ENCODE measurements at places on chromosomes 12 and 14.
A peak's percentile ranks its signal among the peaks of the same experiment; 100 is the strongest.

- DNase-seq, result no peak
Measured at GRCh38 chr12:68263366-68263765, 10.0 kb upstream of the IL22 start.

GRCh38 chr12:54796991-54797390, 57.3 kb upstream of the MUCL1 start:
- DNase-seq, result no peak

DNA sequence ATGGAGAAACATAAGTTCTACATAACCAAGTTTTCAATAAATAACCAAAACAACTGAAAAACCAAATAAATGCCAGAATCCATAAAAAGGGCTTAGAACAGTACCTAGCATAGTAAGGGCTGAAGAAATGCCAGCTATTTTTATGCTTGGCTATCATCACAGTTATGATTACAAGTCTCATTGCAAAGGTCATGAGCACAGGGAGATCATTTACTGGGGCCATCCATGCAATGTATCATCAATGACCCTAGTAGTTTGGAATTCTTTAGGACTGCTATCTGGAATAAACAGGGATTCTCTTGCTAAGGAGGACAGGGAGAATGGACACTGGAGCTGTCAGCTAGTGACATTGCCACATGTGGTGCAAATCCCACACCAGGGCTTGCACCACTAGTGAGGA, 92.5 kb upstream of the NAP1L1 start:
- peak; percentile 36 for DNase-seq

DNA sequence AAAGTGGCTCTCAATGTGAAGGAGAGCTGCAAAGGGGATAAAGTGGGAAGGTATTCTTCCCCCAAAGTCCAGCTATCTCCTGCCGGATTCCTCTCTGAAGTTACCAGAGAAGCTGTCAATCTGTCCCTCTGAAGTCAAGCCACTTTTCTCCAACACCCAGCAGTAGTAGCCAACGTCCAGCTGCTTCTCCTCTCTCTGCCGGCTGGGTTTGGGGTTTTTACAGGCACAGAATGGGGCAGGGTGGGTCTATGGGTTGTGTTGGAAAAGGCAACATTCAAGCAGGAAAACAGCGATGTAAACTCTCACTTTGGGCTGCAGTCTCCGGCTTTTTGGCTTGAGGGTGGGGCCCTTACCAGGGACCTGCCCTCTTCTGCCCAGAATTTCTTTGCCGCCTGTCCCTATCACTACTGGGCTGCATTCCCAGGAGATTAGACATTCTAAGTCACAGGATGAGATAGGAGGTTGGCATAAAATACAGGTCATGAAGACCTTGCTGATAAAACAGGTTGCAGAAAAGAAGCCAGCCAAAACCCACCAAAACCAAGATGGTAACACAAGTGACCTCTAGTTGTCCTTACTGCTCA, 16.3 kb downstream of the CAPZA3 start:
- no peak for DNase-seq

- no peak for DNase-seq
Measured at GRCh38 chr12:48374164-48374563, 23.4 kb upstream of the ZNF641 start.

GRCh38 chr12:107404981-107405380, 280.6 kb upstream of the PWP1 start:
- DNase-seq, result peak; percentile 28

DNA sequence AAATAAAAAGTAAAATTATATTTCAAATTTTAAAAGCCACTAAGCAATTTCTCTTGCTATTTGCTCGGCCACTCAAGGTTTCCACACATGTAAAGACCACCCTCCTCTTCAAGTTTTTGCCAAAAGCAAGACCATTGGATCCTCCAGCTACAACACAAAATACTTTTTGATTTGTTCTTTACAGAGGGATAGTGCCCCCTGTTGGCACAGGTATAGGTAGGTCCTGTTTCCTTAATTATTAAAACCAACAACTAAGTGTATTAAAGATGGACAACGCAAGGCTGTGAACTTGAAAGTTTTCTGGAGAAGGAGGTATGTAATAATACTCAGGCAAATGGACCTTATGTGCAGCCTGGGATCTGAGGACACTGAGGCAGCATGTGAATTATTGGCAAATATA, 23.8 kb downstream of the ATP6V1D start:
- no peak for DNase-seq

DNA sequence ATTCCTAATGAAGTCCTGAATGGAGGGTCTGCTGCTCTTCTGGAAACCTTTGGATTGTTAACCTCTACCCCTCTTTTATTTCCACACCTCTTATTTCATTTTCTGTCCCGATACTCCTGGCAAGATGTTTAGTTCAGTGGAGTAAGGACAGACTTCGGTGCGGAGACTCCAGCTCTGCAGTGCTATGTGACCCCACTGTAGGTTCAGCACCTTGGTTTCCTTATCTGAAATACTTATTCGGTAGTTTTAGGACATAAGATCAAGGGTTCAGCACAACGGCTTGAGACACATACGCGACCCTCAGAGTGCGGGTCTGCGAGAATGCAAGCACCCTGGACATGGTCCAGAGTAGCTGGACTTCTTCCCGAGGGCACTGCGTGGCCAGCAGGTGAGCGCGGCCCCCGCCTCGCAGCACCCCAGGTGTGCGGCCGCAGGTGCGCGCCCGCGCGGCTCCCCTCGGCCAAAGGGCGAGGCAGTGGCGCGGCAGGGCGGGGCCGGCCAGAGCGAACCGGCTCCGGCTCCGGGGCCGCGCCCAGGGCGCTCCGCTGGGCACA, 465 bp upstream of the FGD4 start:
- no peak for DNase-seq

DNA sequence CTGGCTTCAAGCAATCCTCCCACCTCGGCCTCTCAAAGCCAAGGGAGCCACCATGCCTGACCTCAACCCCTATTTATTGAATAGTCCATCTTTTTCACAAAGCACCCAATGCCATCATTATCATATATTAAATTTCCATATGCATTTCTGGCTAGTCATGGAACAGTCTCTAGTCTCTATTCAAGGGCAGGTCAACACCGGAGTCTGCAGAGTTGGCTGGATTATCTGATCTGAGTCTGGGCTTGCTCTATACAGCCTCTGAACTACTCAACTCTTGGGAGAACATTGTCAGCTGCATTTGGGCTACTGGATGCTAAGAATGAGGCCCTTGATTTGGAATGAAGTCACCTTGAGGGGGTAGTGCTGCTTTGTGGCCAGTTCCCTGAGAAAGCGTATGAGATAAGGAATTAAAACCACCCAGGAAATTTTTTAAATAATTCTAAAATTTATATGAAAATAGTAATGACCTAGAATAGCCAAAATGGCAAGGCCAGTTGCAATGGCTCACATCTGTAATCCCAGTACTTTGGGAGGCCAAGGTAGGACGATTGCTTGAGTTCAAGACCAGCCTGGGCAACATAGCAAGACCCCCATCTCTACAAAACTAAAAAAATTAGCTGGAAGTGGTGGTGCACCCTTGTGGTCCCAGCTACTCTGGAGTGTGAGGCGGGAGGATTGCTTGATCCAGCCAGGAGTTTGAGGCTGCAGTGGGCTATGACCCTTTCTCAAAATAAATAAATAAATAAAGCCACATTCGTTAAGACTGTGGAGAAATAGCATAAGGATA, 6.9 kb upstream of the NAA25 start:
- DNase-seq, result no peak

GRCh38 chr12:100026241-100026640, 41.5 kb upstream of the ANKS1B start:
- DNase-seq, result no peak

DNA sequence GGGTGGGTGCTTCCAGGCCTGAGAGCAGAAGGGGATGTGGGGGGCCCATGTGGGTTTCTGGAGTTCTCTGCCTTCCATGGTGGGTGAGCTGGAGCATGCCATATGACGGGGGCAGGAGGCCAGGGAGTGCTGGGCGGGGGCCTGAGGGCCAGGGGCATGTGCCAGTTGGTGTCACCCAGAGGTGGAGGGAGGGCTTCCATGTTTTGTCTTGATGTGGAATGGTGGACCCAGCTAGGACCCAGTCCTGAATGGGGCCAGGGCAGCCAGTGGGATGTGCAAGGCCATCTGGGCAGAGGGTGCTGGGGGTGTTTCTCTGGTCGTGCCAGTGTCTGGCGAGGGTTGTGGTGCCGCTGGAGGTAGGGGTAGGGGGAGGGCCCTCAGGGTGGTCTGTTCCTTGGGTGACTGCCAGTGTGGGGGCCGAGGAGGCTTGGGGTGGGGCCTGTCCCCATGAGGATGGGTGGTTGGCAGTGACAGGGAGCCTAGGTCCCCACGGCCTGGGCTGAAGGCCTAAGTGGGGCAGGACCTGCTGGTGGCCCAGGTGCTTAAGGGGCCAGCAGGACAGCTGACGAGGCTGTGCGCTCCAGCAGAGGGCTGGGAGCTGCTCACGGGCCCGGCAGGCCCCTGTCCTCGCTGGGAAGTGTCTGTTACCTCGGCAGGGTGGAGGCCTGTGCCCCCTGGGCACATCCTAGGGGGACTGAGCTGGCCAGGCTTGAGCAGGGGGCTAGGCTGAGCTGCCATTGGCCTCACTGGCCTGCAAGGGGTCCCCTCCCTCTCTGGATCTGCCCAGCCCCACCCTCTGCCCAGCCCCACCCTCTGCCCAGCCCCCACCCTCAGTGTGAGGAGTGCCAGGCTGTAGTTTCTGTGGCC, 26.8 kb downstream of the CEP170B start:
- no peak for DNase-seq

- no peak for DNase-seq
Measured at GRCh38 chr14:70881549-70882177, 25.6 kb upstream of the PCNX1 start.

Measured in RCC 7860 (cell line).